Activated T-helper 1 cell treated with anti-CD3 and anti-CD28 coated beads, Interleukin-2, amount 50 U/mL, for 16 hours (primary cell): ENCODE measurements at places on chromosomes 13 and 19.

GRCh38 chr19:56133858-56134653 lies 7.0 kb upstream of the ZNF444 start:
- DNase-seq, result no peak

GRCh38 chr13:93305886-93306285 lies 79.3 kb downstream of the GPC6 start:
- DNase-seq, result no peak

GRCh38 chr13:61383111-61383510 lies 32.5 kb downstream of the PCDH20 start:
- DNase-seq, result no peak

DNA sequence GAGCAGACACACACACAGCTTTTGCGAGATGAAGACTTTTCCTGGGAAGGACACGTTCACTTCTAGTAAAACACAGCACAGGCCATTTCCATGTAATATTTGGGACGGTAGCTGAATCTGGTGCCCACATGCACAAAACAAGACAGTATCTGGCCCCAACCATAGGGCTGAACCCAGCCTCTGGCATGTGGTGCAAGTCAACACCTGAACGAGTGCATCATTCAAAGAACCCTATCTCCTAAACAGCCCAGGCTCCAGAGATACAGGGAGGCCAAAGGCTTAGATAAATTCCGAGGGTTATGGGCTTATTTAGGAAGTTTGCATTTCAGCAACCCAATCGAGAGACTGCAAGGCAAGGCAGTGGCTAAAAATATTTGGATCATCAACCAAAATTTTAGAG lies 2.7 kb upstream of the TFDP1 start:
- DNase-seq, result no peak

DNA sequence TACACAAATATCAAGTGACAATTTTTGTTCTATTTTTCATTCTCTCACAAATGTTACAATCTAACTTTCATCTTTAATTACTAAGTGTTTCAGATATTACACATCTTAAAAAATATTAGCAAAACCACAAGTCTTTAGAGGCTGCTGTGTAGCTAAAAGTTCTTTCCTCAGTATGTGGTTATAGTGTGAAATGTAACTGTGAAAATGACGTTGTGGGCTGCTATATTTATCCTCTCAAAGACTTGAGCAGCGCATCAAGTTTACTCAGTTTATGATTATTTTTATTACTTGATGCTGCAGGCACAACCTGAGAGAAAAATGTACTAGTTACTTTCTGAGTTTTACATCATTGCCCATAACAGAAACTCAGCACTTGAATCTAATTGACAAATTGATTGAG lies 2860.6 kb upstream of the PCDH20 start:
- no peak for DNase-seq

DNA sequence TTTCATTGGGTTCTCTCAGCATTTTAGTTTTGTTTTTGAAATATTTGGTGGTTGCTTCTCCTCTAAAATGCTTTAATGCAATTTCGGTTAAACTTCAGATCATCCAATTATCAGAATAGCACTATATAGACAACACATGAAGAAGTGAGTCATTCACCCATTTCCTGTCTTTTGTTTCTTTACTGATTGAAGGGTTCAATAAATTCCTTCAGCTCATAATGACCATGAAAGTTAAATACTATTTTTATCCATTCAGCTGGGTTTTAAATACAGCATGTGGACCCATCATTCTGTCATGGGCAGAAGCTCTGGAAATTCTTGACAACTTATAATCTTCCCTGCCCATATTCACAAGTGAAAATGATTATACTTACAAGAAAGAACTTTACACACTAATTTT lies 187.2 kb downstream of the ITGBL1 start:
- DNase-seq, result no peak

- no peak for DNase-seq
Observed at GRCh38 chr19:4965061-4965460, 3.9 kb upstream of the KDM4B start.

- no peak for DNase-seq
Observed at GRCh38 chr13:113982296-113982661, 8.4 kb upstream of the C13orf46 start.

GRCh38 chr13:22387899-22388298 lies 717.0 kb downstream of the FGF9 start:
- DNase-seq, result no peak

DNA sequence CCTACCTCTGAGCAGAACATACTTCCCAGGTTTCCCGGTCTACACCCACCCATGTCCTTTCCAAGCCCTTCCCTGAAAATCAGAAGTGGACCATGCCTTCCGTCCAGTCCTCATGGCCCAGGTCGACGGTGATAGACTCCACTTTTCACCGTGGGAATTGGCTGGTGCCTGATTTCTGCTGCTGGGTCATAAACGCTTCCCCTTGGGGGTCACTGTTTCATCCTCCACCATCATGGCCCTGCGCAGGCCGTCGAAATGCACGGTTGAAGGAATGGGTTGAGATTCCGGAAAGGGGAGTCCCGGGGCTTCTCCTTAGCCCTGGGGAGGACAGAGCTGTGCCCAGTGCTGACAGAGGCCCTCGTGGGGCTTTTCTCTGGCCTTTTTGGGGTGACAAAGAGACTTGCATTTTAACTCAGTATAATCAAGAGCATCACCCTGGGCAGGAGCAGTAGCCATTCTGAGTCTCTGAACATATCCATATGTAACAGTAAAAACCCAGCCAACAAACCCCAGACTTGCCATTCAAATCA lies 75.5 kb downstream of the SOX1 start:
- no peak for DNase-seq

GRCh38 chr19:51320280-51320657 lies 8.8 kb downstream of the IGLON5 start:
- no peak for DNase-seq

DNA sequence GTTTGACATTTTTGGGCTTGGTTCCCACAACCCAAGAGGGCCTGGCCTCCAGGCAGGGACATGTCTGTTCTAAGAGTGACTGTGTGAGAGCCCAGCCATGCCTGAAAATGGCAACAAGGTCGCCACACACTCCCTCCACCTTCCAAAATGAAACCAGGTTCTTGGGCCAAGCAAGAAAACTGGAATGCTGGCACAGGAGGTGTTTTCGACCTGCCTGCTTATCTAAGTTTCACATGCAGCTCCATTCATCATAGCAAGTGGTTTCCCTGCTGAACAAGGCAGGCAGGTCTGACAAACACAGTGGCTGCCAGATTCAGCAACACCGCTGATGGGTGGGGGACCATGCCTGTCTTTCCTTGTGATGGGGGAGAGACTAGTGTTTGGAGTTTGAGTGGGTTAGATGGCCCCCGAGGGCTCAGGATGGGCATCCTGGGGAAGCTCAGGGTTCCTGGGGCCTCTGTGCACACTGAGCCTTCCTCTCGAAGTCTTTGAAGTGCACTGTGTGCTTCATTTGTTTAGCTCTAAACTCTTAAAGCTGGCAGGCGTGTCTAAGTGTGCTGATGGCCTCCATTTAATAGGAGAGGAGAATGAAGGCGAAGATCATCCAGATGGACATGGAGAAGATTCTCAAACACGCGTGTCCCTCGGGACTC lies 17.9 kb upstream of the GAS6 start:
- no peak for DNase-seq

DNA sequence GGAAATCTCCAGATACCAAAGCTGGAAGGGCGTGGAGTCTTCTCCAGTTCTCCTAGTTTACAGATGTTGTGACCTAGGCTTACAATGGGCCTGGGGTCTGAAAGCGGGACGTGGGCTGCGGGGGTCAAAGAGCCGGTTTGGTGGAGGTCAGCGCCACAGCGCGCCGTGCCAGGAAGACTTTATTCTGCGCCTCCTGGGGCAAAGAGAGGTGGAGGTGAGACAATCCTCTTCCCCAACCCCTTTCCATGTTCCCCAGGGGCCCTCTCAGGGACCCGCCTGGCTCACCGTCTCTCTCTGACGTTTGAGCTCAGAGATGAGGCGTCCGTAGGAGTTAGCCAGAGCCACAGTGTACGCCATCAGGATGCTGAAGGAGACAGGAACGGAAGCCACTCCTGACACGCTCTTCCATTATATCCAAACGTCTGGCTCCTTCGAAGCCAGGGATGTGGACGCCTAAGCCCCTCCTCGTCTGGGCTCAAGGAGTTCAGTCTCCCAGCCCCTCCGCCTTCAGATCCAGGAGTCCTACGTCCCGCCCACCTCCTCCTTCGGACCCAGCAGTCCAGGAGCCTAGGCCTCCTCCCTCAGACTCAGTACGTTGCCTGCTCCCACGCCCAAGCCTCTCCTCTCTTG lies 776 bp upstream of the LENG1 start:
- no peak for DNase-seq
